Activated naive CD8-positive, alpha-beta T cell treated with anti-CD3 and anti-CD28 coated beads, Interleukin-2, amount 10 ng/mL, durations not matched to agents 7 days and 5 days (primary cell): ENCODE measurements at places on chromosomes 5 and 9. TPM values are rescaled to one million over a fixed set of nuclear protein-coding genes. Genes with fewer than 3 reads are reported as not detected.

Gene C9orf153
- 0.30 TPM for total RNA-seq

Gene DBH
- not detected for total RNA-seq

Gene LCN2
- total RNA-seq: not detected

Gene PKD2L2
- not detected for total RNA-seq

Gene CWC27
- total RNA-seq: 23.0 TPM

Gene ANKRD31
- total RNA-seq: 0.58 TPM

Gene OSMR
- total RNA-seq: not detected

Gene TPRN
- total RNA-seq: 14.7 TPM

Gene LPAR1
- not detected for total RNA-seq

Gene LECT2
- not detected for total RNA-seq

Gene LAMC3
- 0.19 TPM for total RNA-seq

Gene SLC6A3
- total RNA-seq: 0.08 TPM

Gene ZNF658
- total RNA-seq: 6.1 TPM

Gene PGM5
- total RNA-seq: not detected

Gene ENTREP1
- total RNA-seq: not detected

Gene EQTN
- total RNA-seq: not detected

Gene CNTNAP3
- total RNA-seq: not detected

Gene RAI14
- 0.77 TPM for total RNA-seq

Gene NELFB
- 63.1 TPM for total RNA-seq

Gene ARID3C
- not detected for total RNA-seq

Gene CCNJL
- total RNA-seq: not detected

Gene ADAMTS13
- 3.5 TPM for total RNA-seq

Gene ADGRV1
- total RNA-seq: 0.06 TPM

Gene GCNT4
- total RNA-seq: 5.3 TPM

Gene SLC31A2
- total RNA-seq: 4.7 TPM

Gene CNOT8
- 77.7 TPM for total RNA-seq

Gene SLC25A2
- 0.99 TPM for total RNA-seq

Gene HTR1A
- not detected for total RNA-seq

Gene INSL4
- total RNA-seq: not detected

Gene F2RL1
- total RNA-seq: 2.7 TPM

Gene C9orf50
- total RNA-seq: not detected

Gene PDZD2
- 0.22 TPM for total RNA-seq
